ENCODE measurements at places on chromosomes 3 and 15. TPM values are rescaled to one million over a fixed set of nuclear protein-coding genes. Genes with fewer than 3 reads are reported as not detected.

DNA sequence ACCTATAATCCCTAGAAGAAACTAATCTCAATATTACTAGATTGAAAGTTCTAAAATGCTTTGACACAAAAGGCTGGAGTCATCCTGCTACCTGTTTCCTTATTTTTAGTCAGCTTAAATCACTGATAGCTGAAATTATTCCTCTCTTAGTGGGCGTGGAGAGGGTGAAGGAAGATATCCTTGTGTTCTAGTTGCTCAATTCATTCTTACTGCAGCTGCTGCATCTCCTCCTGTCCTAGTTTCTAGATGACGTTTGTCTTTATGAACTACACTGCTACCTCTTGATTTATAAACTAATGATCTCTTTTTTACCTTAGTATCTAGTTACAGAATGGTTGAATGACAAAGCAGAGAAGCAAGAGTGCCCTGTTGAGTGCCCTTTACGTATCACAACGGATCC lies 50.7 kb downstream of the SETD5 start:
- H3K4me3 ChIP-seq = no peak overlapping the region
- H3K36me3 ChIP-seq = peaks cover 57% of the 10 kb centered on the region
- H3K27ac ChIP-seq = no peak overlapping the region
- no peak for DNase-seq
- no peaks in the 10 kb centered on the region for H3K27me3 ChIP-seq

The ARGFX gene
- not detected for total RNA-seq

DNA sequence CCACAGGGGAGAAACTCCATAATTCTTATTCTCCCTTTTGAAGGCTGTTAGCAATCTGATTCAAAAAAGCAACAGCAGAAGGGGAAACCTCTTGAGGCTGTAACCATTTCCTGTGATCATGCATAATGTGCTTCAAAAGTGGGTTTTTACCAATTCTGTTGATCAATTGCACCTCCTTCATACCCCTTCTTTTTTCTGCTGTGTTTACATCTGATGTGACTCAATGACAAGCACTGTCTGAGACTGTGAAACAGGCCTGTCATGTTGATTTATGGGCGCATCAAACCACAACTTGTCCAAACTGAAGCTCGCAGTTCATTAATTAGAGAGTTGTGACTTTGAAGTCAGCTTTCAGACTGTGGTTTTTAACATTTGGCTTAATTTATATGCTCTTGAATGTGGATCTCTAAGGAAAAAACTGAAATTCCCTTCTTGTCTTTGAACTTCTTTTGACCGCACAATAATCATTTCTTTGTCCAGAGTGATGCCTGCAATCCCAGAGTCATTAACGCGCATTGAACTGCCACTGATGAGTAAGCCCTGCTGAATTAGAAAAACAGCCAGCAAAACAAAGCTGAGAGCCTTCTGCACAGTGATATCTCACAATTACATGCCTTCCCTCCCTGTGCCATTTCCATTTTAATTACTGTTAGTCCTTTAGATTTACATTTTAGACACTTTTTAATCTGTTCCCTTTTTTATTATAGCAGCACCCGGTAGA lies 532.8 kb downstream of the FOXP1 start:
- H3K27ac ChIP-seq = no peak overlapping the region
- no peak overlapping the region for H3K4me3 ChIP-seq
- no peak for DNase-seq
- H3K27me3 ChIP-seq = no peaks in the 10 kb centered on the region
- H3K36me3 ChIP-seq = peaks cover 30% of the 10 kb centered on the region
- H3K4me1 ChIP-seq = peaks cover 5% of the 10 kb centered on the region

DNA sequence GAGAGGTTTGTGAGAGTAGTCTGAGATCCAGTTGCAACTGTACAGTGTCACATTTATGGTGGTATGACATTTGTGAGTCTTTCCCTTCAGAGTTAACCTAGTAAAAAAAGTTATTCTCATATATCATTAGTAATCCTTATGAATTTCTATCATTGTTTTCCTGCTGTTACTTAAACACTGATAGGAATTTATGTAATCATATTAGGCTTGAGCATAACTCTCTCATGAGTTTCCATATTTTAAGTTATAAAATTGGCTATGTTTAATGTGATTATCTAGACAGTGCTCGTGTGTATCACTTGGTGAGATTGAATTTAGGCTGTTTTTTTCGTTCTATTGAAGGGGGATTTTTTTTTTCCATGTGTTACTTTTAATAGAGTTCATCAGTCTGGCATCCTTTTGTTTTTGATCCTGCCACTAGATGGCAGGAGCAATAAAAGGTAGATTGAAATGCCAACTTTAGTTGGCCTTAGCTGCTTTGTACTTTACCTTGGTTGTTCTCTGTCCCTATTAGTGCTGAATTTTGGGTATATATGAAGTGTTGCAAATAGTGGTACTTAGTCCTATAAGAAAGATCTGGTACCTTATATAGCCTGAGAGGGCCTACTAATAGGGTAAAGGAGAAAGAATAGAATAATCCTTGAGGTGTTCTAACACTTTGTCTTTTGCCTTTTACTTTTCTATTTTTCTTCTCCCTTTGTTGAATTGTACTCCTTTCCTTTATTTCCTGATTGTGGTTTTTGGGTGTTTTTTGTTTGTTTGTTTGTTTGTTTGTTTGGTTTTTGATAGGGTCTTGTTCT lies 17.9 kb downstream of the STT3B start:
- no peak overlapping the region for H3K4me3 ChIP-seq
- peaks cover 5% of the 10 kb centered on the region for H3K4me1 ChIP-seq
- H3K27ac ChIP-seq = no peak overlapping the region
- DNase-seq = peak; percentile 32

The RLBP1 gene
- not detected for total RNA-seq

GRCh38 chr3:196941729-196942225 lies 551 bp downstream of the NCBP2 start:
- H3K27me3 ChIP-seq = no peaks in the 10 kb centered on the region
- H3K4me3 ChIP-seq = peak overlapping the region; percentile 99
- peaks cover 19% of the 10 kb centered on the region for H3K4me1 ChIP-seq
